ENCODE measurements at places on chromosomes 7 and 10.

DNA sequence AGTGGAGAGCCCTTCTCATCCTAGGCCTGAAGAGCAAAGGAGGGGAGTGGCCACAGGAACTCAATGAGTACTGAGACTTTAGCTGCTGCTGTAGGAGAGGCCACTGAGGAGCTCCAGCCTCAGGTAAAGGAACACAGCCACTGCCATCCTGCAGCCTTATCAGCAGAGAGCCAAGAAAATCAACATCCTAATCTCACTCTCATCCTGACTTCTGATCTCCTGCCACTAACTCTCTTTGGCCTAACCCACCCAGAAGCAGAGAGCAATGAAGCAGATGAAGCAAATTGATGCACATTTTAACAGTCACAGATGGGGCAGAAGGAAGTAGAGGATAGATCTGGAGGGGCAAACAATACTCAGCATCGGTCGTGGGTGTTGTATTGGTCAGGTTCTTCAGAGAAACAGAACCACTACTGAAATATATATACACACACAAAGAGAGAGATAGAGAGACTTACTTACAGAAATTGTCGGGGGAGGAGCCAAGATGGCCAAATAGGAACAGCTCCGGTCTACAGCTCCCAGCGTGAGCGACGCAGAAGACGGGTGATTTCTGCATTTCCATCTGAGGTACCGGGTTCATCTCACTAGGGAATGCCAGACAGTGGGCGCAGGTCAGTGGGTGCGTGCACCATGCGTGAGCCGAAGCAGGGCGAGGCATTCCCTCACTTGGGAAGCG is 297.6 kb downstream of the MTERF1 start:
- no peak for DNase-seq

DNA sequence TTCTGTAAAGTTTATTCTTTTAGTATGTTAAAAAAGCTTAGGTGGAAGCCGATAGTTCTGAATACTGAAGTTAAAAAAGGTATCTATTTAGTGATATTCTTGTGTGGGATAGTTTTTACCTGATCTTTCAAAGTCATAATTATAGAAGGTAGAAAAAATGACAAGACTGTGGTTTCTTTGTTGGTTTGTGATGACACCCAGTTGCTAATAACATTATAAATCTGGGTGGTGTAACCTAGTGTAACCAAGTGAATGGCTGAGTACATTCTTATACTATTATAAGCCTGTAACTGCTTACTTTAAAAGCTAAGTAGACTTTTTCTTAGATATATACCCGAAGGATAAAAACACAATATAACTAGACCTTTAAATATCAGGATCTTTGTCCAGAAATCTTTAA is 2.3 kb downstream of the CDK13 start:
- DNase-seq: no peak

DNA sequence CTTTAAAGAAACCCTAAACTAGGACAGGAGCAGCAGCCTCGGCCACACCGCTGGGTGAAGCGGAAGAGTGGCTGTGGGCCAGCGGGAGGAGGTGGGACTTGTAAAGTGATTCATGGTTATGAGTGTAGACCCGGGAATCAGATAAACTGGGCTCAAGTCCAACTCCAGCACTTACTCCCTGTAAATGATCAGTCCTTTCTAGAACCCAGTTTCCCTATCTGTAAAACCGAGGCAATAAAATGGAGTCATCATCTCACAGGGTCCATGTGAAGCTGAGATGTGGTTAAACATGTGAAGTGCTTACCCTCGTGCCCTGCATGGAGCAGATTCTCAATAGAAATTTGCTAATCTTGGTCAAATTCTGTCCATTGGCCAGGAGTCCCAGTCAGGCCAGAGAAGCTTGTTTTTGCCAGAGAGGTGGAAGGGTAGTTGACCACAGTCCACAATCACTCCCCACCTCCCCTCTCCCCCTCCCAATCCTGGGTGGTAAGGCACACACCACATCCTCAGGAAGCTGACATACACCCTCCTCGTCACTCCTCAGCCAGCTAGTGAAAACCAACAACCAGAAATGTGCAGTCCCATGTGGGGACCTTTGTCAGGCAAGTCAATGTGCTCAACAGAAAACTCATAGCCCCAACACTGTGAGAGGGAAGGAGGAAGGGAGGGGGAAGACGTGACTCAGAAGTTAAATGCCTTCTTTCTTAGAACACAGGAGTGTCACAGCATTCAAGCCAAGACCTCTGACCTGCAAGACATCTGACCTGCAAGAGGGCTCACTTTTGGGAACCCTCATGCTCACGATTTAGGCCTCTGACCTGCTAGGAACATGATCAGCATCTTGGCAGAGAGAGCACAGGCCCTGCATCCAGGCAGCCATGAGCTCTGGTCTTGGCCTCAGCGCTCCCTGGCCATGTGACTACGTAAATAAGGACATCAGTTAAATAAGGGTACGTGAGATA is 145.1 kb downstream of the PLXNA4 start:
- no peak for DNase-seq

- no peak for DNase-seq
Measured at GRCh38 chr7:24858108-24858977, 101.1 kb upstream of the GSDME start.

DNA sequence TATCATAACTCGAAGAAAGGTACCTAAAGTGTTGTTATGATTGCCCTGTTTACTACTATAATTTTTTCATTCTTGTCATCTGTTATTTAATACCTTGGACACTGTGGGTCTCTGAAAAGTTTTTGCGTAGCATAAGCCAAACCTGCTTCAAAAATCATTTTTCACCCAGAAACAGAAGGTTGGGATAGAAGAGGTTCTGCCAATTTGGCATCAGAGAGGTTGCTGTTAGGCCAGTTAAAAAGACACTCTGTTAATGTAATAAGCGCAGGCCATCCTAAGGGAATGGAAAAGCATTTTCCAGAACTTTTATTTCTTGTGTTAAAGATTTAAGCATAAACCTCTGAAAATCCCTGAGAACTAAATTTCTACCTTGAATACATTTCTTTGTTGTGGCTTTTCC is 212.2 kb downstream of the BMPER start:
- DNase-seq: no peak

GRCh38 chr7:50652400-50653125 is 87.4 kb upstream of the DDC start:
- no peak for DNase-seq

DNA sequence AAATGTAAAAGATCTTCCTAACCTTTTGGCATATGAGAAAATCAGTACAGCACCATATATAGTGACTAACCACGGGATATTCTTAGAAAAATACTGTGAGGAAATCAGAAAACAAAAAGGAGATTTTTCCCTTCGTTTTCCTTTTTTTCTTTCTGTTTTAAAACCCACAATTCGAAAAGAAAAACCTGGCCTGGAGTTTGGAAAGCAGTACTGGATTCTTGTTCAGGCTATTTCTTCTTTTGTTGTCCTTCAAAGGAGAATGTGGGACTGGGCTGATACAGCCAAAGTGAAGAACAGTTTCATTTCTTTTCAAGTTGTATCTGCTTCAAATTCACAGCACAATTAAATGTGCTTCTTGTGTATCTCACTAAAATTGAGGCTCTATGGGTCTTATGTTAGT is 156.8 kb upstream of the PHYHIPL start:
- DNase-seq: no peak

DNA sequence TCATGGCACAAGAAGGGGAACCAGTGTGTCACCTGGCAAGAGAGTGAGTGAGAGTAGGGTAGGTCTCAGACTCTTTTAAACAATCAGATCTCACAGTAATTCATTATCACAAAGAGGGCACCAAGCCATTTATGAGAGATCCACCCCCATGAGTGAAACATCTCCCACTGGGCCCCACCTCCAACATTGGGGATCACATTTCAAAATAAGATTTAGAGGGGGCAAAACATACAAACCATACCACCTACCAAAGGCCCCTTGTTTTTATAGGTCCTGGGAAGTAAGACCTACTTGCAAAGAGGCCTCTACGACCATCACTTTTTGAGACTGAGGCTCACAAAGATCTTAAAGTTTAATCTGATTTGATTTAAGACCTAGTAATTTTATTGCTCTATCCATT is 134.9 kb downstream of the NRCAM start:
- no peak for DNase-seq

GRCh38 chr10:84375011-84375410 is 46.6 kb downstream of the CCSER2 start:
- no peak for DNase-seq

- no peak for DNase-seq
Measured at GRCh38 chr7:128164061-128164954, 76.8 kb upstream of the LEP start.

DNA sequence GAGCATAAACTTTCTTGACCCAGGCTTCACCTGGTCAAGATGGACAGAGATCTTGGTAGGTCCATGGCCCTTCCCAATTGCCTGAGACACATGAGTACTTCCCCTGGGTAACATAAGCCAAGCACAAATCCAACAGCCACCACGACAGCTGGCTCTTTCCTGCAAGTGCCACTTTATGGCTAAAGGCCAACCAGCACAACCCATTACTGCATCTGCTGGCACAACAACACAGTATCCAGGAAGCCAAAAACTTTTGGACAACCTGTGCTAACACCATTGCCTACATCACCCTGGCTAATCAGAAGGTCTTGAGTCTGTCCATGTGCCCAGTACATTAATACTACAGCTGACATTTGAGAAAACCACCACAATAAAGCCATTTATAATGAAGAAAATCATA is 548.0 kb upstream of the SEMA3D start:
- DNase-seq: no peak

DNA sequence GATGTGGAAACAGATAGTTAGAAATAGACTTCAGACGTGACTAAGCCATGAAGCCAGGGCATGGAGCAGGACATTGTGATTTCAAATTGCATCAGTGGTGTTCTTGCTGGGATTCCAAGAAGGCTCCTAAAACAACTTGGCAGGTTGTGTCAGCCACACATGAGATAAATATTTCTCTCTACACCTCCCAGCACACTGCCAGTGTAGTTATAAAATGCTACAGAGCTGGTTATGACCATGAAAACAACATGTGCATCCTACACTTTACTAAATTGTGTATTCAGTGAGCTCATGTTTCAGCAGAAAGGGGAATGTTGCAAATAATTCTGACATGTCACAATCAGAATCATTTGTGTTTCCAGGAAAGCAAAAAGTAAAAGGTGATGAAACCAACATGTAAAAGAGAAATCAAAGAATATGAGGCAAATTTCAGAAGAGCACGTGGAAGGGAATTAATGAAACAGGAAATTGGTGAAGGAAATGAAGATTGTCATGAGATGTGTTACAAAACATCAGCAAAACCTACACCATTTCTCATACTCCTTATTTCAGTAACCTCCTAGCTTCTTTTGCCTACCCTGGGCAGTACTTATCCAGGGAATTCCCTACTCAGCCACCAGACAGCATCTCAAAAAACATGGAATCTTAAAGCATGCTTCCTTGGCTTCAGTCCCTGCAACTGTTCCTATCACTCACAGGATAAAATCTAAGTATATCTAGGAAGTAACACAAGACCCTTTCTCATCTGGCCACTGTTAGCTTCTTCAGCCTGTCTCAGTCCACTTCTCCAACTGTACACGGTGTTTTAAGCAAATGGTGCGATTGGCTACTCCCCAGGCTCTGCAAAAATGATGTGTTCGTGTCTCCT is 5.8 kb upstream of the CYP3A7 start:
- no peak for DNase-seq

- DNase-seq: no peak
Measured at GRCh38 chr7:117053432-117053831, 100.1 kb downstream of the ST7 start.

GRCh38 chr10:92891885-92892690 is 43.8 kb downstream of the EXOC6 start:
- no peak for DNase-seq

- DNase-seq: no peak
Measured at GRCh38 chr10:92832121-92832520, 16.2 kb upstream of the EXOC6 start.
